GM12878 (cell line): ENCODE measurements at places on chromosomes 13 and 19. TPM values are rescaled to one million over a fixed set of nuclear protein-coding genes. Genes with fewer than 3 reads are reported as not detected.

- DNase-seq: no peak
Measured at GRCh38 chr13:29567411-29567810, 28.1 kb downstream of the SLC7A1 start.

DNA sequence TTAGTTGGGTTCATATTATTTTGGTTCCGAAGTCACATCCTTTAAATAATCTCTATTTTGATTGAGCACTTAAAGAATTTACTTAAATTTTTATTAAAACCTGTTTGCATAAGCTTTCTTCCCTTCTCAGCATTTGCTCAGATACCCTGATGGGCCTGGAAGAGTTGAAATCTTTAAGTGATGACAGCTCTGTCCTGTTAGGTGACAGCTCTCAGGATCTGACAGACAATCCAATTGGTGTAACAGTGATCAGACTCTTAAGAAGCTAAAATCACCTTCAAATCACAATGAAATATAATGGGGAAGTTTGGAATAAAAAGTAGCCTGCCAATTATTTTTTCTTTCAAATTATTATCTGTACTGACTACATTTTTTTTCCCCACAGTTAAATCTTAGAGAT lies 284.4 kb downstream of the LMO7 start:
- DNase-seq: no peak

- no peak for DNase-seq
Measured at GRCh38 chr13:103349211-103349980, 283.2 kb upstream of the SLC10A2 start.

GRCh38 chr19:45161738-45162607 lies 1.2 kb upstream of the NKPD1 start:
- no peak for DNase-seq

GRCh38 chr13:23243066-23243465 lies 62.3 kb downstream of the SGCG start:
- no peak for DNase-seq

DNA sequence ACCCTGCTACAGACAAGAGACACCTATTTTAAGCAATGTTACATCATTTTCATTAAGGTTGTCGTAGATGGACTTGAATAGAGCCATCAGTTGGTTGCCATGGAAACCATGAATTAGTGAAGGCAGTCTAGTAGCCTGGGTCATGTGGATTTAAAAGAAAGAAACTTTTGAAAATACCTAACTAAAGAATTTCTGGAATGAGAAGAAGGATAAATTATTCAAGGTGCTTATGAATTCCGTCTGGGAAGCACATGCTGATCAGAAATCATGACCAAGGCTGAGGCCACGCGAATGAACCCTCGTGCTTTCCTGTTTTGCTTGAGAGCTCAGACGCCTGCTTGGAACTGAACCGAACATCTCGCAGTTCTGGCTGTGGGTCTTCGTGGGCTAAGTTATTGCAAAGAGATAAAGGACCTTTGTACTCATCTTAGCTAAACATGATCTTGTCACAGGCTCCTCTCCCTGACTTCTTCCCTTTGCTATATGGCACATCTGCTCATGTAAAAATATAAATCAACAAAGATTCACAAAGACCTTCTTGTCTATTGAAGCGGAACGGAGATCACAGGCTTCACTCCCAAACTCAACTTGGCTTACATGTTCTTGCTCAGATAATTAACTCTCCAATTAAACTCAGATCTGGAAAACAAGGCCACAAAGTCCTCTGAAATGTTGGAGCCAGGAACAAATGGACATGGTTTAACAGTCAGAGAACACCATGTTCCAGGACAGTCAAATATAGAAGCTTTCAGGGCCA lies 140.2 kb downstream of the NUFIP1 start:
- DNase-seq: no peak

DNA sequence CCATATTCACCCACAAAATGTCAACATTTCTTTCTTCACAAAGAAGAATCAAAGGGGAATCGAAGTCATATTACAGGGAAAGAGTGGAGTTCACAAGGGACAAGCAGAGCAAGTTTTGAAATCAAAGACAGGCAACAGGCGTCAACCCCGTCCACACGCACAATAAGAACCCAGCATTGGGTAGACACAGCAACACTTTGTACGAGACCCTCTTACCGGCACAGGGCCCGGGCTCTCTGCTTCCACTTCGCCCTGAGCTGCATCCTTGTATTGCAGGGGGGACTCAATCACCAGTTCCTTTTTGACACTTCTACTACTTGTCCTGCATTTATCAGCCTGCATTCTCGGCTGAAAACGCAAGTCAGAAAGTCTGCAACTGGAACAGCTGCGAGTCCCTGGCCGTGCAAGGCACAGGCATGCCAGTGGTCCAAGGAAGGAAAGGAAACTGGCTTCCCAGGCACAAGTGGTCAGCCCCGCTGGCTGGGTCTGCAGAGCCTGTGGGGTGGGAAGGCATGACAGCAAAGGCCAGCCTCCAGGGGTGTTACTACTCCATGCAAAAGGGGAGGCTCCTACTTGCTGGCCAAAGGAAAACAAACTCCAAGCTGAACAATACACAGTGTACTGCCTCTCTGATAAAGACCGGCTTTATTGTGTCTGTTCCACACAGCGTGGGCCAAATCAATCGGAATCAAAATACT lies at the start of gene DOCK9:
DOCK9 (minus strand) TSS at position 497 of the 698 bp plus-strand sequence; CDS start at position 342, 155 bp downstream.
- no peak for DNase-seq

The PPM1N gene
- 3.5 and 4.1 TPM in 2 replicates for total RNA-seq
